ENCODE measurements at places on chromosomes 16 and 17.

GRCh38 chr17:2903193-2903974 lies 107.1 kb downstream of the RAP1GAP2 start:
- no peak for DNase-seq

DNA sequence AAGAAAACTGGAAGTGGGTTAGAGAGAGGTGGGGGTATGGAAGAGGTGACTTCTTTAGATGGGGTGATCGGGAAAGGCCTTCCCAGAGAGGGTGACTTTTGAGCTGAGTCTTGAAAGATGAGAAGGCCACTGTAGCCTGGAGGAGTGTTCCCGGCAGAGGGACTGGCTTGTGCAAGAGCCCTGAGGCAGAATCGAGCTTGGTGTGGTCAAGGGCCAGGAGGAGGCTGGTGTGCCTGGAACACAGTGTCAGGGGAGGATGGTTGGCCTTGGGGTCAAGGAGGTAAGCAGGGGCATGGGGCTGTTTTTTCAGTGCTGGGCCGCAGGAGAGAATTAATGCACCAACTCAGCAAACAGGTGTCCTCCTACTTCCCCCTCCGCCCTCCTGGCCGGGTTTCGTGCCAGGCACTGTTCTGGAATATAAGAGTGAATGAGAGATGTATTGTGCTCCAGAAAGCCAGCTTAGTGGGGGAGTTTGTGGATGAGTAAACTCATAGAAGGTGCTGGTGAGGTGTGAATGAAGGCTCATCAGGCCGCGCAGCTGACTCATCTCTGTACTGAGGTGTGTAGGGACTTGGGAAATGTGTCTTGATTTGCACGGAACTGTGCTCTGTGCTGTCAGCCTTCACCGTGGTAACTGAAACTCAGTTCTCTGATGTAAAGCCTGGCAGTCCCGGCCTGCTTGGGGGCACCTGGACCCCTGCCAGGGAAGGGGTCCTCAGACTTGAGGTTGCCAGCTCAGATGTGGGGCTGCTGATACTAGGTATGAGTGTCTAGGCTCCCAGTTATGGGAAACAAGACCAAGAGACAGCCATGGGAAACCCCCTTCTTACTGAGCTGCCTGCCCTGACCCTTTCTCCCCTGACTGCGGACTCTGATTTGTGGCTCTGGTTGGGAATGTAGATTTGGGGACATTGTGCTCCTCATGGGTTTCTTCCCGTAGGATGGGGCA lies 15.3 kb downstream of the KSR1 start:
- DNase-seq = peak; percentile 73

DNA sequence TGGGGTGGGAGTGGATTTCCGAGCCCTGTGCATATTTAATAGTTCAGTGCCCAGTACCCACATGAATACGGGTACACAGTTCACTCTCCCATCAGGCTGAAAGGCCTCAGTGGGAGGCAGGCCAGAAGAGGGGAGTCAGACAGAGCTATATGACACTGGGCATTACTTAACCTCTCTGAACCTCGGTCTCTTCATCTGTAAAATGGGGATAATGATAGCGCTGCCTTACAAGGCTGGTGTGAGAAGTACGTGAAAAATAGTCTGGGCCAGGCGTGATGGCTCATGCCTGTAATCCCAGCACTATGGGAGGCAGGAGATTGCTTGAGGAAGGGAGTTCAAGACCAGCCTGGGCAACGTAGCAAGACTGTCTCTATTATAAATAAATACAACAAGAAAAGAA lies 3.6 kb downstream of the GPRC5B start:
- DNase-seq = no peak

- no peak for DNase-seq
These were observed at the start of gene MEOX1 for GRCh38 chr17:43661699-43662412. TSS of gene MEOX1 (minus strand) at chr17:43661922. CDS start at chr17:43661534, 388 bp downstream.

DNA sequence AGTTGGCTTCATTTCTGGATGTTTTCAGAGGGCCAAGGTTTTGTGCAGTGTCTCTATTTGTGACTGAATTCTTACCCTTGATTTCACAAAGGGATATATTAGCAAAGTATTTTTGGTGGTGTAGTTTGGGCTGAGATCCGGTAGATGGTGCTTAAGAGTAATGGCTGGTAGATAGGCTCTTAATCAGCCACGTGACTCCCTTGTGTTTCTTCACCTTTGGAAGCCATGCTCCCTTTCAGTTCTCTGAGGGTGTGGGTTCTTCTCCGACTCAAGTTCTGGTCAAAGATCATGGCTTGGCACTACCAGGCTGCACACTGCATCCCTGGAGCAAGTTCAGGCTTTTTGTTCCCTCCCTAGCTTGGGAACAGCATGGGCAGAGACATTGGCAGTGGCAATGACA lies 887.3 kb downstream of the CDH8 start:
- no peak for DNase-seq

- no peak for DNase-seq
These were observed 8.4 kb upstream of the MED9 start for GRCh38 chr17:17468217-17469010.

DNA sequence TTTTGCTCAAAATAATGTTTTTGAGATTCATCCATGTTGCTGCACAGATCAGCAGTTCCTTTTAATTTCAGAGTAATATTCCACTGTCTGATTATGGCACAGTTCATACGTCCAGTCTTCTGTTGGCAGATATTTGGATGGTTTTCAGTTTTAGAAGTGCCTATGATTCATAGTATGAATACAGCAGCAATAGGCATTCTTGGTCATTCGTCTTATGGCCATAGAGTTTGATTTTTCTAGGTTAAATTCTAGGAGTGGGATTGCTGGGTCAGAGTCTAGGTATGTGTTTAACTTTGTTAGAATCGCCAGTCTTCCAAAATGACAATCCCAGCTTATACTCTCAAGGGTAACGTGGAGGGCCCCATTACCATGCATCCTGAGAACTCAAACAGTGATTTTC lies 11.5 kb upstream of the IL34 start:
- no peak for DNase-seq

DNA sequence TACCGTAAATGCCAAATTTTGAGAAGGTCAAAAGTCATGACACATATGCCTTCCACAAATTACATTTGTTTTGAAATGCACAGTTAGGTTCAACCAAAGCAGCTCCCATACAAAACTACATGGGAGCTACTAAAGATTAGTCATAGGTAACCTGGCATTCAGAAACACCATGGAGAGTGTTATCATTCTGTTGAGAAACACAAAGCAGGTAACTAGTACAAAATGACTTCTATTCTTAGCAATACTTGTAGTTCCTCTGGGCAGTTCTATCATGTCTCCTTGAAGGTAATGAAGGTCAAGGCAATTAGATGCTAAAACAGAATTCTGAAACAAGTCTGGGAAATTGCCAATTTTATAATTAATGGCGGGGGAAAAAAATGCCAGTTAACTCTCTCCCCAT lies 39.4 kb downstream of the KCNJ16 start:
- DNase-seq = no peak

- DNase-seq = no peak
These were observed 25.8 kb downstream of the MLYCD start for GRCh38 chr16:83924686-83925085.
